ENCODE measurements at places on chromosomes 3 and 15. TPM values are rescaled to one million over a fixed set of nuclear protein-coding genes. Genes with fewer than 3 reads are reported as not detected.

Gene PLA2G4E
- polyA plus RNA-seq = not detected

Gene GP5
- polyA plus RNA-seq = 0.20 TPM

Gene TLR9
- not detected for polyA plus RNA-seq

Gene PXYLP1
- 5.0 TPM for polyA plus RNA-seq

Gene CYP11A1
- not detected for polyA plus RNA-seq

Gene QTRT2
- polyA plus RNA-seq = 2.5 TPM

Gene ADGRG7
- not detected for polyA plus RNA-seq

DNA sequence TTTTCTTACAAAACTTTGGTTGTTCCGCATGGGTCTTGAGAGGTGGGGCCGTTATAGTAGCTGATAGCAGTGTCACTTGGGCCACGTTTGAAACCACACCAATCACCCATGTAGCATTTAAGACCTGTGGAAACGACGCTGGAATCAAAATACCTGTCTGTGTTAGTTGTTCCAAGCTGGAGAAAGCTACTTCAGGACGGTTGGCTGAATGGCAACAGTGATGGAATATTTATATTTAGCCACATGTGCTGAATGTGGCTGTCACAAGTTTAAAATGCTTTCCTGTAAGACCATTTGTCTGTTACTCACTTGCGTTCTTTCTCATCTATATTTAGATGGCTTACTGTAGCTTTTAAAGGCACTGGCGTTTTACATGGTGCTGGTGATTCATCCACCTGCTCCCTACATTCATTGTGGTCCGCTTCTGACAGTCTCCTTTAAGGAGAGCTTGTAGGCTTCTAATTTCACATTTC is 1.4 kb downstream of the DNAJA4 start:
- H3K27me3 ChIP-seq = peaks cover 11% of the 10 kb centered on the region
- peak overlapping the region; percentile 84 for H3K4me3 ChIP-seq
- H3K27ac ChIP-seq = peak overlapping the region; percentile 67
- peaks cover 18% of the 10 kb centered on the region for H3K4me1 ChIP-seq
- H3K36me3 ChIP-seq = no peaks in the 10 kb centered on the region

DNA sequence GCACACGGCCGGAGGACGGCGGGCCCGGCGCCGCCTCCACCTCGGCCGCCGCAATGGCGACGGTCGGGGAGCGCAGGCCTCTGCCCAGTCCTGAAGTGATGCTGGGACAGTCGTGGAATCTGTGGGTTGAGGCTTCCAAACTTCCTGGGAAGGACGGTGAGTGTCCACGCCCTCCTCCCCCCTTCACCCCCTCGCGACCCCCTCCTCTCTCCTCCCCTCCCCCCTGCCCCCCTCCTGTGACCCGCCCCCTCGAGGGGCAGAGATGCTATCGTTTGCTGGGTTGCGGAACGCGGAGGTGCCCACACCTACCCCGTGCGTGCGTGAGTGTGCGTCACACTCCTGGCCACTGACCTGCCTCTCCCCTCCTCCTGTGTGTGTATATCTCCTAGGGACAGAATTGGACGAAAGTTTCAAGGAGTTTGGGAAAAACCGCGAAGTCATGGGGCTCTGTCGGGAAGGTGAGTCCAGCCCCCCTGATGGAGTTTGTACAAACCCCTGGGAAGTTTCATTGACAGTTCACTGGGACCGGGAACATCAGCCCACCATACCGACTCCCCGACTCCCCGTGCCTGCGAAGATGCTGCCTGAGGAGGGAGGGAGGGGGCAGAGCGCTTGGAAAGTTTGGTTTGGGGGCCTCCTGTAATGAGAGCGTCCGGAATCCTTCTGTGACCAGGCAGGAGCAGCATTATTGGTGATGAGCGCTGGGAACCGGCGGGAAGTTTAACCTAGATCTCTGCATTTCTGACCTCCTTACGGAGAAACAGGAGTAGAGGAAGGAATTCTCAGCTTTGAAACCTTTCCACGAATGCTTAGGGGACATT is 795 bp upstream of the SCAANT1 start:
- peaks cover 15% of the 10 kb centered on the region for H3K36me3 ChIP-seq
- peaks cover 37% of the 10 kb centered on the region for H3K4me1 ChIP-seq
- H3K4me3 ChIP-seq = peak overlapping the region; percentile 89
- DNase-seq = peak; percentile 64
- H3K27ac ChIP-seq = peak overlapping the region; percentile 97

DNA sequence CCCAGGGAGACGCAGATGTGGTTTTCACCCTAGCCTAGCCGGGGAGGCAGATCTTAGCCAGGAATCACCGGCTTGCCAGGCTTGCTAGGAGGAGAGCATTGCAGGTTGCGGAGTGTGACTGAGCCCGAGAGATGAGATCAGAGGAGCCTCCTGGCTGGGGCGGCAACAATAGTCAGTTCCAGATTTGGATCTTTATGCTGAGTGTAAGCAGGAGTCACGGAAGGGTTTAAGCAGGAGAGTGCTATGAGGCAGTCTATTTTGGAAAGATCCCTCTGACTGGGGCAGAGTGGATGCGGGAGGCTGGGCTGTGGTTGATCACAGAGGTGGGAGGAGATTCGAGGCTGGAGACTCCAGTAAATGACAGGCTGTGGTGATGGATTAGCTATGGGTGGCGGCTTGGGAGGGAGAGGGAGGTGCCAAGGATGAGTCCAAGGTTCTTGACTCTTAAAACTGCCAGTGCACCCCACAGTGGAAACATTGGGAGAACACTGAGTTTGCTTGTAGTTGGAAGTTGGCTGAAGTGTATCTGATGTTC is 10.4 kb upstream of the BAHD1 start:
- no peaks in the 10 kb centered on the region for H3K27me3 ChIP-seq
- no peak overlapping the region for H3K27ac ChIP-seq
- peaks cover 11% of the 10 kb centered on the region for H3K36me3 ChIP-seq

DNA sequence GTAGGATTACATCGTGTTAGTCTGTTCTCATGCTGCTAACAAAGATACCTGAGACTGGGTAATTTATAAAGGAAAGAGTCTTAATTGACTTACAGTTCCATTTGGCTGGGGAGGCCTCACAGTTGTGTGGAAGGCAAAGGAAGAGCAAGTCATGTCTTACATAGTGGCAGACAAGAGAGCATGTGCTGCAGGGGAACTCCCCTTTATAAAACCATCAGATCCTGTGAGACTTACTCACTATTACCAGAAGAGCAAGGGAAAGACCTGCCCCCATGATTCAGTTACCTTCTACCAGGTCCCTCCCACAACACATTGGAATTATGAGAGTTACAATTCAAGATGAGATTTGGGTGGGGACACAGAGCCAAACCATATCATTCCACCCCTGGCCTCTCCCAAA is 3.4 kb downstream of the SLC25A26 start:
- H3K27ac ChIP-seq = no peak overlapping the region
- peaks cover 3% of the 10 kb centered on the region for H3K27me3 ChIP-seq
- H3K4me1 ChIP-seq = peaks cover 43% of the 10 kb centered on the region
- no peak for DNase-seq

DNA sequence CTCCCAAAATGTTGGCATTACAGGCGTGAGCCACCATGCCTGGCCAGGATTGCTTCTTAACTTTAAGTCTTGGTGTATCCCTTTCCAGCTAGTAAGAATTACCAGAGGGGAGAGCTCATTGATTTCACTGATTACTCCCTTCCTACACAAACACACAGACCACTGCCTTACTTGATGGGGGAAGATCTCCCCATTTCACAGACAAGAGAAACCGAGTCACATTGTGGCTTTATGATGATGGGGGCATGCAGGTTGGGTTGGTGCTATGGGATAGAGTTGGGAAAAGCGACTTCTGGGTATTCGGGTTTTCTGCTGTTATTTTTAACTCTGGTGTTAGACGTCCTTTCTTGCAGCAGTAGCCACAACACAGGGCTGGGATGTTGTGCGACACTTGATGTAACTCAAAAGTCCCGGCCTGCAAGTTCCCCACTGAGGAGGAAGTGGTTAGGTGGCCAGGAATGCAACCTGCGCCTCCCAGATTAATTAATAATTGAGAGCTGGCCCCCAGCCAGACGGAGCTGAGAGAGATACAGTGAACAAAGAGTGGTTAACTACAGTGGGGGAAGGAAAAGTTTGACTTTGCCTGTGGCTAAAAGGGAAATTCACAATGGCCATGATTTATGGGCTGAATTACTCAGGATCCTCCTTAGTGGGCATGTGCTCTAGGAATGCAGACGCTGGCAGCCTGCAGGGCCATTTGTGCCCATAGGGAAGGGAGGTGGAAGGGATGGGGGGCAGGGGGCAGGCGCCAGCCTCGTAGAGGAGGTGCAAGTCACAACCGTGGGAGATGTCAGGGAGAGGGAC is 63.6 kb downstream of the SMAD6 start:
- H3K36me3 ChIP-seq = no peaks in the 10 kb centered on the region
- H3K4me1 ChIP-seq = no peaks in the 10 kb centered on the region
- no peak for DNase-seq
- H3K27me3 ChIP-seq = peaks cover 5% of the 10 kb centered on the region
- no peak overlapping the region for H3K4me3 ChIP-seq

GRCh38 chr15:82855286-82856100 is 46.1 kb downstream of the WHAMM start:
- H3K27ac ChIP-seq = peak overlapping the region; percentile 40
- peaks cover 2% of the 10 kb centered on the region for H3K4me1 ChIP-seq
- no peaks in the 10 kb centered on the region for H3K27me3 ChIP-seq
- no peak overlapping the region for H3K4me3 ChIP-seq
- no peak for DNase-seq

- peak overlapping the region; percentile 85 for H3K27ac ChIP-seq
- H3K4me1 ChIP-seq = peaks cover 63% of the 10 kb centered on the region
- peak overlapping the region; percentile 76 for H3K4me3 ChIP-seq
- DNase-seq = peak; percentile 26
Observed at GRCh38 chr15:85554852-85555521, 174.6 kb downstream of the AKAP13 start.

DNA sequence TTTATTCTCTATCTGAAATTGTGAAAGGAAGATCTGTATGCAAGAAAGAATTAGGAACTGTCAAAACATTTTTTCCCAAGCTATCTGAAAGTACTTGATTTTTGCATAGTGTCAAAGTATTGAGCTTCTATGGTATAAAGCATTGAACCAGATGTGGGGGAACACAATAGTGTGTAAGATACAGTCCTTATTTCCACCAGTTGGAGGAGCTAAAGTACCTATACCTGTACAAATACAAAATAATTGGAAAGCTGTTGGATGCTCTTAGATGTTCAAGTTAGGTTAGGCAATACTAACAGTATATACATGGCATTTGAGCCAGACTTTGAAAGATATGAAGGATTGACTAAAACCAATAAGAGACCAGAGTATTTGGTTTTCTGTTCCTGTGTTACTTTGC is 148.4 kb downstream of the B3GALNT1 start:
- H3K27me3 ChIP-seq = no peaks in the 10 kb centered on the region
- H3K4me1 ChIP-seq = peaks cover 17% of the 10 kb centered on the region
- DNase-seq = no peak
- H3K36me3 ChIP-seq = no peaks in the 10 kb centered on the region

- no peaks in the 10 kb centered on the region for H3K4me1 ChIP-seq
- DNase-seq = no peak
- H3K27me3 ChIP-seq = peaks cover 2% of the 10 kb centered on the region
- no peaks in the 10 kb centered on the region for H3K36me3 ChIP-seq
- no peak overlapping the region for H3K4me3 ChIP-seq
Observed at GRCh38 chr3:148307443-148307843, 390.3 kb upstream of the AGTR1 start.

- no peaks in the 10 kb centered on the region for H3K27me3 ChIP-seq
- no peak for DNase-seq
- H3K4me3 ChIP-seq = no peak overlapping the region
- H3K4me1 ChIP-seq = peaks cover 59% of the 10 kb centered on the region
- H3K27ac ChIP-seq = no peak overlapping the region
Observed at GRCh38 chr3:155891321-155891720, 20.9 kb downstream of the GMPS start.

All from immature natural killer cell (primary cell).